ENCODE measurements at places on chromosomes 7 and 10. TPM values are rescaled to one million over a fixed set of nuclear protein-coding genes. Genes with fewer than 3 reads are reported as not detected.

CACNA2D1 gene
- total RNA-seq: not detected

GARIN1A gene
- 1.2 TPM for total RNA-seq

CALML3 gene
- total RNA-seq: not detected

FAM25G gene
- not detected for total RNA-seq

GRM3 gene
- total RNA-seq: not detected

ZYX gene
- total RNA-seq: 101 TPM

PPIF gene
- 72.5 TPM for total RNA-seq

OPN1SW gene
- total RNA-seq: not detected

- no peak for DNase-seq
These were observed 11.0 kb downstream of the TLL2 start for GRCh38 chr10:96502561-96503282.

DNA sequence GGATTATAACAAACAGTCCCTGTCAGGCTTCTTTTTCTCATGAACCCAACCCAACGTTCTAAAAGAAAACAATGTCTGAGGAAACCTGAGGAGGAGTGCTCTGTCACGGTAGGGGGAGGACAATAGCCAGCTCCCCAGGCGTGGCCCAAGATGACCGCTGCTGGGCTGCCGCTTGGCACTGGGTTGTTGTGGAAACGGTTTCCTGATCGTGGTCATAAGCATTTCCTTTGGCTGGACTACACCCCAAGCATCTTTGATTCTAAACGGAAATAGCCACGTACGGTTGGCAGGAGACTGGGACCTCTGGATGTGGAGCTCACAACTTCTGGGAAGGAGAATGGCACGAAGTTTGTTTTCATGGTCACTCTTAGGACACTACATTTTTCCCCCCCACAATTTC, 30.4 kb upstream of the DMBT1 start:
- DNase-seq: no peak

DNA sequence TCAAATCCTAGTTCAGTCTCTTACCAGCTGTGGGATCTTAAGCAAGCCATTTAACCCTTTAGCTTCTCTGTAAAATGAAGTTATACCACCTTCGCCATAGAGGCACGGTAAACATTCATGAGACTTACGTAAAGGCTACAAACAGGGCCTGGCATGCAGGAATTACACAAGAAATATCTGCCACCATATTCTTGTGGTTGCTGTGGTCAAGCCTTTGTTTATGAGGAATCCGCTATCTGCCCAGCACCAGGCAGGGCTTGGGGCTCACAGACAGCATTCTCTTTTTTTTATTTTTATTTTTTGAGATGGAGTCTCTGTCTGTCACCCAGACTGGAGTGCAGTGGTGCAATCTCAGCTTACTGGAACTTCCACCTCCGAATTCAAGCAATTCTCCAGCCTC, 9.9 kb downstream of the AIFM2 start:
- DNase-seq: no peak

DNA sequence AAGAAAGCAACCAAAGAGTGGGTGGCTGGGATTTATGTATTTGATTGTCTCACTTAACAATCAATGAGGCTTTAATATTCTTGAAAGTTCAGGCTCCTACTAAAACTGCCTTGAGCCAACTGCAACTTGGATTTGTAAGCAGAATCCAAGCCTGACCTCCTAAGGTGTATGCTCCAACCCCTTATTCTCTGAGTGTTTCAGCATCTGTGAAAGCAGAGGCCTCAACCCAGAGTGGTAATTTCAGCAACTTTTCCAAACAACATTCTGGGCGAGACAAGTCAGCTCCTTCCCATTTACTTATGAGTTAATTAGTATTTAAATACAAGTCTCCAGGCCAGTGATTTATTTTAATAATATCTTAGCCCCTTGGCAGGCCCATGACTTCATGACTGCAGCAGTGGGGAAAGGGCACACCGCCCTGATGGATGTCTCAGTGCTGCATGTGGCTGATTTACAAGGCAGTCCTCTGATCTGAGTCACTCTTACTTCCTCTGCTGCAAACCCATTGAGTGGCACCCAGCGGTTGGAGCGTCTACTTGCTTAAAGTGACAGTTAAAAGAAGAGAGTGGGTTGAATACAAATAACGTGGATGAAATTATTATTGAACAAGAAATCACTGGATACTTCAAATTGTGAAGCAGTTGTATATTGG, 209.1 kb downstream of the TRIL start:
- DNase-seq: no peak

DNA sequence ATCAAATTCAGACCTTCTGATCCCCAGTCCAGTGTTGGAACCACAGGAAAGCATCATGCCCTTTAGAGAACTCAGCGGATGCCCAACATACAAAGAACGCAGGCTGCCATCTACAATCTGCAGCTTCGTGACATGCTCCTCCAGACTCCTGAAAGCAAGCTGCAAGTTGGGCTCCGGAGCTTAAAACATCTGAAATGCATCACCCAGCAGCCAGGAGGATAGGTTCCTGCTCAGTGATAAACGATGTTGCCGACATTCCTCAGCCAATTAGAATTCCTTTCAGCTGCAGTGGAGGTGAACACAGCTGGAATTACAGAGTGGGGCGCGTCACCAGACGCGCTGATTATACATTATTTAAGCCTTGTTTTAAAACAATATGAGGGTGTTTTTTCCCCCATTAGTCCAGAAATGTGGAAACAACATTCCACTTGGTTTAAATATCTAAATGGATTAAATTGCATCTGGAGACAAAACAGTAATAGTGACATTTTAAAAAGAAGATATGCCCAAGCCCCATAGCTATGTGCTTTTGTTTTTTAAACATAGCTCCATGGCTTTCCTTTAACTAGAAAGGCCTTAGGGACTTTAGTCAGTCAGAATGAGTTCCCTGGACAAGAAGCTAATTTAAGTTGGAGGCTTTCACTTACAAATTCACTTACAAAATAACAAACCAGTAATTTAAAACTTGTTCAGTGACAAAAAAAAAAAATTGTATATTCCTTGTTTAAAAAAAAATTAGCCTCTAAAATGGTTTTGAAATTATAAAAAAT, 6.3 kb downstream of the SMURF1 start:
- DNase-seq: no peak

DNA sequence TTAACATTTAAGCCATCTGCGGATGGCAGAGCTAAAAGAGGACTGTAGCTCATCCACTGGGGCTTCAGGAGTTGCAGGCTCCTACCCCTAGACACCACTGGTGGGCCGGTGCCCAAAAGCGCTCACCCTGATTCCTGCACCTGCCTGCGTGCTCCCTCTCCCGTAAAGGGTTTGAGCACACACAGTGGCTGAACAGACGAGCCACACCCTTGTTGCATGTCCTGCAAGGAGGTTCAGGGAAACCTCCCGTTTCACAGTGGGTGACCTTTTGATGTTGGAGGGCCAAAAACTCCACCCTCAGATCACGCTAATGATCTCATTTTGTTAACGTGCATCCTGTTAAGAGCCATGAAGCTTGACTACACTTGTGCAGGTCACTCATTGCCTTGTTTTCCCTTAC, 37.9 kb downstream of the SYPL1 start:
- no peak for DNase-seq

- no peak for DNase-seq
These were observed 258.0 kb upstream of the KCND2 start for GRCh38 chr7:120014925-120015465.

- DNase-seq: no peak
These were observed 479 bp downstream of the PNPLA8 start for GRCh38 chr7:108525327-108525984.

GRCh38 chr10:3402187-3402751, 229.7 kb upstream of the PITRM1 start:
- no peak for DNase-seq

- DNase-seq: no peak
These were observed 16.3 kb downstream of the SGMS1 start for GRCh38 chr10:50607356-50607925.
